ENCODE measurements at places on chromosomes 6 and 20.

DNA sequence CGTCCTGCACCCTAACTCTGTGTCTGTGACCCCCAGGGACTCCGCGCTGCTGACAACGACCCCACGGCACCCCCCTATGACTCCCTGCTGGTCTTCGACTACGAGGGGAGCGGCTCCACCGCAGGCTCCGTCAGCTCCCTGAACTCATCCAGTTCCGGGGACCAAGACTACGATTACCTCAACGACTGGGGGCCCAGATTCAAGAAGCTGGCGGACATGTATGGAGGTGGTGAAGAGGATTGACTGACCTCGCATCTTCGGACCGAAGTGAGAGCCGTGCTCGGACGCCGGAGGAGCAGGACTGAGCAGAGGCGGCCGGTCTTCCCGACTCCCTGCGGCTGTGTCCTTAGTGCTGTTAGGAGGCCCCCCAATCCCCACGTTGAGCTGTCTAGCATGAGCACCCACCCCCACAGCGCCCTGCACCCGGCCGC is 129.0 kb downstream of the TAF4 start:
- DNase-seq = peak; percentile 26

- DNase-seq = no peak
These were observed 158.5 kb downstream of the NFATC2 start for GRCh38 chr20:51383891-51384510.

GRCh38 chr20:19986419-19986818 is 30.7 kb upstream of the NAA20 start:
- DNase-seq = no peak

- no peak for DNase-seq
These were observed 44.0 kb upstream of the PIM1 start for GRCh38 chr6:37125774-37126492.

- no peak for DNase-seq
These were observed 780.1 kb downstream of the TFAP2A start for GRCh38 chr6:9634776-9635175.

DNA sequence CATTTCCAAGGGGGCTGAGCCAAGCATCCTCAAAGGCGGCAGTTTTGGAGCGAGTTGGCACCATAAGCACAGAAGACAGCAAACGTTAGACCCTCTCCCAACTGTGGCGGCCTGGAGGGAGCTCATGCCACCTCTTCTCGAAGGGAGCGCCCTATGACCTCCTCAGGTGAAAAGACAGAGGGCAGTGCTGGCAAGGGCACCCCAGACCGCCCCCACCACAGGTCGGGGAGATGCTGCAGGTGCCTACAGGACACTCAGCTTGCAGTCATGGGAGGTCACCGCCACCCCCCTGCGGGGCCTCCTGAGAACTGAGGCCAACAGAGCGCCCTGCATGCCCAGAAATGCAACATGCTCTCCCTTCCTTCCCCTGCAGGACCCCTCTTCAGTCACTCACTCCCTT is 45.1 kb upstream of the BHLHE23 start:
- no peak for DNase-seq

GRCh38 chr6:97465877-97466561 is 183.0 kb upstream of the MMS22L start:
- no peak for DNase-seq

DNA sequence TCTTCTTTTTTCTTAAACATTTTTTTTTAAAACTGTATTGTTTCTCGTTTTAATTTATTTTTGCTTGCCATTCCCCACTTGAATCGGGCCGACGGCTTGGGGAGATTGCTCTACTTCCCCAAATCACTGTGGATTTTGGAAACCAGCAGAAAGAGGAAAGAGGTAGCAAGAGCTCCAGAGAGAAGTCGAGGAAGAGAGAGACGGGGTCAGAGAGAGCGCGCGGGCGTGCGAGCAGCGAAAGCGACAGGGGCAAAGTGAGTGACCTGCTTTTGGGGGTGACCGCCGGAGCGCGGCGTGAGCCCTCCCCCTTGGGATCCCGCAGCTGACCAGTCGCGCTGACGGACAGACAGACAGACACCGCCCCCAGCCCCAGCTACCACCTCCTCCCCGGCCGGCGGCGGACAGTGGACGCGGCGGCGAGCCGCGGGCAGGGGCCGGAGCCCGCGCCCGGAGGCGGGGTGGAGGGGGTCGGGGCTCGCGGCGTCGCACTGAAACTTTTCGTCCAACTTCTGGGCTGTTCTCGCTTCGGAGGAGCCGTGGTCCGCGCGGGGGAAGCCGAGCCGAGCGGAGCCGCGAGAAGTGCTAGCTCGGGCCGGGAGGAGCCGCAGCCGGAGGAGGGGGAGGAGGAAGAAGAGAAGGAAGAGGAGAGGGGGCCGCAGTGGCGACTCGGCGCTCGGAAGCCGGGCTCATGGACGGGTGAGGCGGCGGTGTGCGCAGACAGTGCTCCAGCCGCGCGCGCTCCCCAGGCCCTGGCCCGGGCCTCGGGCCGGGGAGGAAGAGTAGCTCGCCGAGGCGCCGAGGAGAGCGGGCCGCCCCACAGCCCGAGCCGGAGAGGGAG is 580 bp downstream of the VEGFA start:
- peak; percentile 90 for DNase-seq

- no peak for DNase-seq
These were observed 4.3 kb upstream of the LTA start for GRCh38 chr6:31567531-31568370.

Measured in left lobe of liver (tissue), 2 donors.